Stimulated activated CD4-positive, alpha-beta T cell treated with anti-CD3 and anti-CD28 coated beads, Interleukin-12 subunit alpha, Interleukin-12 subunit beta, amount 100 ng/mL, for 4 hours (primary cell): ENCODE measurements at places on chromosomes 6 and 20.

DNA sequence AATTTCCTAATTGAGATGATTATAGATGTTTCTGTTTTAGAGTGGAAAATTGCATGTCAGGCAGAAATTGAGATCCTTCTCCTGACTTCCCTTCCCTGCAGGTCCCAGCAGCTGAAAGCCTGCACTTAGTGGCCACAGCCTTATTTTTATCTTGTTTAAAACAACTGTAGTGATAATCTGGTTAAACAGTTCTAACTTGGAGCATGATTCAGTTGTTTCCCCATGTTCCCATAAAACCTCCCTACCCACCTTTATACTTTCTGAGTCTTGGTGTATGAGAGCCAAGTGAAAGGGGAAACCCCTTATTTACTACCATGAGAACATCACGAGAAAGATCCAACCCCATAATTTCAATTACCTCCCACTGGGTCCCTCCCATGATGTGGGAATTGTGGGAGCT, 195.2 kb downstream of the SLC16A10 start:
- DNase-seq: no peak

DNA sequence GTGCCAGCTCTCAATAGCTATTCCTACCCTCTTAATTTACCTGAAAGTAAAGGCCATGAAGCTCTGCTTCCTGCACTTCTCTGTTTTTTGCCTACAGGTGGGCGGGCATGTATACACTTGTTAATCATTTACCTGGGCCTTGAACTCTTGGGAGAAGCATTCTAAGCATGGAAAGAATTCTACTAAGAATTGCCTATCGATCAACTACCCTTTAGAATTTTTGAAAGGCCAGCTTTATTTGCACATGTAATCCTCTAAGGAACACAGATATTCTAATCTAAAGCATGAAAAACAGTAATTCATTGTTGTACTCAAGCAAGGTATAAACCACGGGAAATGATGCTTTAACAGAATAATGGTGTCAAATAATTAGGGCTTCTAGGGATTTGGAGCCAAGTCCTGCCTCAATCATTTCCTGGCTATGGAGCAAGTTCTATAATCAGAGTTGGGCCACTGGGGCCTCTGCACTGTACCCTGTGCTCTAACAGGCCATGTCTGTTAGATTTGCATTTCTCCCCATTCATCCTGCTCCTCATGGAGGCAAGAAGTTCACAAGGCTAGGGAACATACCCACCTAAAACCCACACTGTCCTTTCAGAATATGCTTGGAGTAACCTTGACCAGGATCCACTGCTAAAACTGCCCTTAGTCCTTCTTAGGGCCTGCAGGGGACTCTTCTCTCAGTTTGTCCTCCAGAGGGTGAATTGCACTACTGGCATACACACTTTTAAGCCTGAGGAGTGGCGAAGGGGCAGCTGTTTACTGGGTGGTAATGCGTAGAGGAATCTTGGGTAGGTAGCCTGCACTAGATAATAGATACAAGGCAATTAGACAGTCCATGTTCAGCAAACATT, 276.4 kb upstream of the JAG1 start:
- DNase-seq: no peak

DNA sequence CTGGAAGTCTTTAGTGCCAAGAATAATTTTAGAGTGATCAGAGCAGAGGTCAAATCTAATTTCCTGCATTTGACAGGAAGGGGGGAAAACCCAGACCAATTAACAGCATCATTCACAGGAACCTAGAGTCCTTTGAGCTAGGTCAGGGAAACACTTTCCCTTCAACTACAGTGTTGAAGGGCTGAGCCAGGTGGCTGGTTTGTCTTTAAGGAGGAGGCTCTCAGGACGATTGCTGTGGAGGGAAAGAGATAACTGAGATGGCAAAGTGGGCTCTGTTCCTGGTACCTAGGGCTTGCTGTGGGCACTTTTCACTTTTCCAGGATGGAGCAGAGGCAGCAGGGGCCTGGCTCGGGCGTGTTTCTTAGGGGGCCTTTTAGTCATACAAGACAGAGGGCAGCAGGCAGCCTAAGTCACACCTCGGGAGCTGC, 111.9 kb downstream of the SCML4 start:
- no peak for DNase-seq

DNA sequence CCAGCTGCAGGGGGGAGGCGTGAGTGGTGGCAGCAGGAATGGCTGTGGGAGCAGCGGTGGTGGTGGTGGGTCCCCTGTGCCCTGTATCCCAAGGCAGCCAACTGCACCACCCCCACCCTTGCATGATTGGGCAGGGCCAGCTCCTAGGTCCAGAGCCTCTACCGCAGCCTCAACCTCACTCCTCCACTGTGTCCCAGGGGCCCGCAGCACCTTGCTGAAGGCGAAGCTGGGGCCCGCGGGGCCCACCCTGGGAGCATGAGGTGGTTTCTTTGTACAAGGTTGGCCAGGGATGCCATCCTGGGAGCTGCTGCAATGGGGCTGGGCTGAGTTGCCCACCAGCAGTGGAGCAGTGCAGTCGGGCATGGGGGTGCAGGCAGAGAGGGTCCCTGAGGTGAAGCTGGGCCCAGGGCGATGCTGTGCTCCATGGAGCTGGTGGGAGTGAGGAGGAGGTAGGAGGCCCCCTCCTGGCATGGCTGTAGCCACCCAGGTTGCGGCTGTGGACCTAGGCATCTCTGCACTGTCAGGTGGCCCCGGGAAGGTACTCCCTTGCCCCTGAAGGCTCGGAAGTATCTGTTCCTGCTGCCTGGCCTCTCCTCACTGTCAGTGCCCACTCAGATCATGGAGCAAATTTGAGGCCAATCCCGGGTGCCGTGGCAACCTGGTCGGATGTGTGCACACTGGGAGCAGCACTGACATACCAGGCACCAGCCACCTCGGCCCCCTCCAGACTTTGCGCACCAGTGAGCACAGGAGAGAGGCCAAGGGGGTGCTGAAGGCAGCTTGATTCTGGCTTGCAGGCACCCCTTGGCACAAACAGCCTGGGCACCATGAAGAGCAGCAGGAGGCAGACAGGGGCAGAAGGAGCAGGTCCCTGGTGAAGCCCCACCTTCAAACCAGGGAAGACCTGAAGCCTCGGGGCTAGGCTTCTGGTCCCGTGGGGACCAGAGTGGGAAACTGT, 60.2 kb upstream of the L3MBTL3 start:
- no peak for DNase-seq

GRCh38 chr6:170160628-170161611, 130.0 kb downstream of the DLL1 start:
- DNase-seq: no peak

DNA sequence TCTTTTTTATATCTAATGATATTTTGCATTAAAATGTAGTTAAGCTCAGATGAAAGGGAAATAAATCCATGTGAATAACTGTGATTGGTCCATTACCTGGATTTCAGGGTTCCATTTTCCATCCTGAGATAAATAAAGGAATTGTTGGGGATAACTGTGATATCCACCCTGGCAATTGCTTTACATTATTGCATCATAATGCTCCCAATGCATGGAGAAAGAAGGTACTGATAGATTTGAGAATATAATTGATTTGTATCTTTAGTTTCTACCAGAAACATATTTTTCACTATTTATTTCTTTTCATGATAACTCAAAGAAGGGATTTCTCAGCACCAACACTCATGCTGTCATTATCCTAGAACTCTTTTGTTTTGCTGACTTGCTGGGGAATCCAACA, 102.0 kb upstream of the KCNQ5 start:
- DNase-seq: no peak

- no peak for DNase-seq
Observed at GRCh38 chr6:136527831-136528230, 22.4 kb downstream of the MAP7 start.

DNA sequence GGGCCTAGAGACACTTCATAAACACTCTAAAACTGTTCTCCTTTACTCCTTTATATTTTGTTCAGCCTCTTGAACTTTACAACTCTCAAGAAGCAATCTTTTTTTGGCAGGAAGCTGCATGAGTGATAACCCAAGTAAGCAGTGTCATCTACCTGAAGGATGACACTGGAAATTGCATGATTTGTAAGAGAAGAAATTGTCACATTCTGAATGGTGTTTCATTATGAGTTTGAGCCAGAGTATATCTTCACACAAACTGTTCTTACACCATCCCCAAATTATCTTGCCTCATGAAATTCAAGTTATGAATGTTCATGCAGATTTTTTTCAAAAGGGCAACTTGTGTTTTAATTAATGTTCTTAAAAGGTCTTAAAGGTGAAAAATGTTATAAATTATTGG, 799.3 kb downstream of the TBC1D32 start:
- DNase-seq: no peak

GRCh38 chr6:100678027-100678426, 203.1 kb downstream of the ASCC3 start:
- DNase-seq: no peak

DNA sequence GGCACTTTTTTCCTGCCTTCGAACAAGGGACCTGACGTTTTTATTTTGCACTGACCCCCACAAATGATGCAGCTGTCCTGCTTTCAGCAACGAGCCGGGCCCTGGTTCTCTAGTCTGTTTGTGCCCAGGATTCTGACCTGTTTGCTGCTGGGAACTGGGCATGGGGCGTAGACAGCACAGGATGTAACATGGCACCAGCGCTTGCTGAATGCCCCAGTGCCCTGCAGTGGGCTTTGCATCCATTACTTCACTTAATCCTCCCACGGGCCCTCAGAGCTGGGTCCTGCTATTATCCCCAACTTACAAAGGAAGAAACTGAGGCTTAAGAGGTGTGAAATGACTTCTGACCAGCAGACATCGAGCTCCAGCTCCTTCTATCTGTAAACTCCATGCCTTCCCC, 80.4 kb upstream of the PMEPA1 start:
- DNase-seq: no peak

DNA sequence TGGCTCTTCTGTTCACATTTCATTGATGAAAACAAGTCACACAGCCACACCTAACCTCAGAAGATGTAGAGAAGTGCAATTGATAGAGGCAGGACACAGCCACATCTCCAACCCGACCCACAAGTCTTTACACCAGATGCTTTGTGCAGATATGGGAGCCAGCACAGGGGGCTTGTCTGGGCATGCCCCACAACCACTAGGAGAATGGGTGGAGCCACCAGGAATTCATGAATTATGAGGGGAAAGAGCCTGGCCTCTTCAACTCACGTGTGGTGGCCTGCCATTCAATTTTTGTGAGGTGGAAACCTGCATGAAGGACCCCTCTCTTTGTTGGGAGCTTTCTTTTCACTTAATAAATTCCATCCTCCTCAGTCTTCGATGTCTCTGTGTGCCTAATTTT, 79.1 kb downstream of the OGFRL1 start:
- no peak for DNase-seq

DNA sequence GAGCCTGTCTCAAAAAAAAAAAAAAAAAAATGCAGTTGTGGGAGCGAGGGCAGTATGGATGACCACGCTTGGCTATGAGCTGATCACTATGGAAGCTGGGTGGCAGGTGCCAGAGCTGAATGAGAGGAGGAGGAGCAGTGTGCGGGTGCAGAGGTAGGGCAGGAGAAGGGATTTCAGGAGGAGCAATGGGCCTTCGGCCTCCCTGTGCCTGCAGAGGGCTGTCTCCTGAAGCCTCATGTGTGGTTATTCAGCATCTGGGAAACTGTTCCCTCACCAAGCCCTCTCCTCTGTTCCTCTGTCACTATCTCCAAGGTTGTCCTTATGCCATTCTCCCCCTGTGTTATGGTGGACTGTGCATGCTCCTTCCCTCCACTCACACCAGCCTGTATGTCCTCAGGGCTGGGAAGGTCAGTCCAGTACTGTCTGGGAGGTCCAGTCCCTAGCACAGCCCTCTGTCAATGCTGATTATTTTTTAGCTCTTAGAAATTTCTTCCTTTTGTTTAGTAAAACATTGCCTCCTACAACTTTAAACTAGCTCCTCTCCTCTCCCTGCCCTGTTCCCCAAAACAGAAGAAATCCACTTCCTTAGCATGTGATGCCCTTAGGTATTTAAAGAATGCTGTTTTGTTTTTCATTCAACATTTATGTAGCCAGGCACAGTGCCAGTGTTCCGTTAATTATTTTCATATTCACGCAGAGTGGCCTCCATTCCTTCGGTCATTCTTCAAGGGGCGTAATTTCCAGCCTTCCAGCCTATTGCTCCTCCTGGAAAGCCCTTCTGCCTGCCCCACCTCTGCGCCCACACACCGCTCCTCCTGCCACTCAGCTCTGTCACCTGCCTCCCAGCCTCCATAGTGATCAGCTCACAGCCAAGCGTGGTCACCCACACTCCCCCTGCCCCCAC, 48.9 kb downstream of the CNBD2 start:
- no peak for DNase-seq

DNA sequence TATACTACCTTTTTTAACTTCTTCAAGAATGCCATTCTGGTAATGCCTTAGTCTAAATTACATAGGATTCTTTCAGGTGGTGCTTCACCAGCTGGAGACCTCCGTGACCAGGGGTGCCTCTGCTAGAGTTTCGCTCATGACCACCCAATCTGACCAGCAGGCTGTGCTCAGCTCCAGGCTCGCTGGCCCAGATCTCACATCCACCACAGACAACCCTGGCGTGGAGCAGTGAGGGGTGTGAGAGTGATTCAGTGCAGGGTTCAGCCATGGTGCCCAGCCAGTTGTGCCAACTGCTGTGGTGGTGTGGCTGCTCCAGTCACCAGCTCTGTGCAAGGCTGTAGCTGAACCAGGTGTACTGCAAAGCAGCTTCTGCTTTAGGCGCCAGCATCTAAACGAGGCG, 198.6 kb downstream of the MMUT start:
- DNase-seq: no peak

- DNase-seq: no peak
Observed at GRCh38 chr6:55774286-55775028, 100.9 kb downstream of the BMP5 start.

DNA sequence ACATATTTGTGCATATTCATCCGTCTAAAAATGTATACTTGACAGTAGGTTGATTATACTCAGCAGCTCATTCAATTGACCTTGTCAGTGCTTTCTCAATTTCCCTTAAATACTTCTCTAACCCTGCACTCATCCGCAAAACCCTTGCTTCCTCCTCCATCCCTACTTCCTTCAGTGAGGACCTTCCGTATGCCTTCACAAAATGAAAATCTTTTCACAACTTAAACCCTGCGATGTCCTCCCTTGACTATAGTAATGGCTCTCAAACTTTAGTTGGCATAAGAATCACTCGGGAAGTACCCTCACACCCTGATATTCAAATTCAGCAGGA, 5.2 kb downstream of the MBOAT1 start:
- DNase-seq: no peak

- DNase-seq: no peak
Observed at GRCh38 chr20:9140162-9140760, 71.4 kb downstream of the PLCB4 start.

- DNase-seq: no peak
Observed at GRCh38 chr6:128655978-128656498, 135.6 kb upstream of the PTPRK start.

GRCh38 chr6:29424575-29424974, 9.8 kb downstream of the OR12D1 start:
- no peak for DNase-seq

GRCh38 chr6:105308840-105309239, 94.0 kb downstream of the PREP start:
- DNase-seq: no peak
